ENCODE measurements at places on chromosomes 5 and 9.

DNA sequence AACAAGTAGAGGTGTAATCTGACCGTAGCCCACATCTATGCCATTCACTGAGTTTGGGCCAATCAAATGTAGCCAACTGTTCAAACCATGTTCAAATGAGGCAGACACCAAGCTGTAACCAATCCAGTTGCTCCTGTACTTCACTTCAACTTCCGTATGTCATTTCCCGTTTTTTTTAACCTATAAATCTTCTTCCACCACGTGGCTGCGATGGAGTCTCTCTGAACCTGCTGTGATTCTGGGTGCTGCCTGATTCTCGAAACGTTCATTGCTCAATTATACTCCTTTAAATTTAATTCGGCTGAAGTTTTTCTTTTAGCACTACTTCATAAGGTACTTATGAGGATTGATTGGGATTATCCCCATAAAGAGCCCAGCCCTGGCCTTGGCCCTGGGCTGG, 179.7 kb downstream of the PIK3R1 start:
- no peak for DNase-seq

GRCh38 chr5:4043135-4043534, 447.5 kb downstream of the IRX1 start:
- no peak for DNase-seq

DNA sequence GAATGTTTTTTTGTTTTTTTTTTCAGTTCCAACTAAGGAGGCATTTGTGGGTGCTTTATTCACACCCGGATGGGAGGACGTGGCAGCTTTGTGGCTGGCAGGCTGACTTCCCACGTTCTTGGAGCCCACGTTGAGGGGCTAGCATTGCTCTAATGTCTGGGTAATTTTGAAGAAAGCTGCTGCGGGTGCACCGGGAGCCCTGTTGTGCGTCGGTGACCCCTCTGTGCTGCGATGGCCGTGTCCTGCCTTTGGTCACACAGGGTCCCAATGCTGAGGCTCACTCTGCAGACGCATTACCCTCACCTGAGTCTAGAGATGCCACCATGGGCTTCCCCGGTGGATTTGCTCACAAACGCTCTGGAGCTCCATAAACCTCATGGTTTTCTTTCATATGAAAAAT, 34.2 kb downstream of the NDUFS6 start:
- DNase-seq = no peak

- DNase-seq = no peak
Measured at GRCh38 chr9:84278130-84278529, 62.4 kb downstream of the SLC28A3 start.

- DNase-seq = no peak
Measured at GRCh38 chr5:139651853-139652787, 4.0 kb downstream of the CXXC5 start.

DNA sequence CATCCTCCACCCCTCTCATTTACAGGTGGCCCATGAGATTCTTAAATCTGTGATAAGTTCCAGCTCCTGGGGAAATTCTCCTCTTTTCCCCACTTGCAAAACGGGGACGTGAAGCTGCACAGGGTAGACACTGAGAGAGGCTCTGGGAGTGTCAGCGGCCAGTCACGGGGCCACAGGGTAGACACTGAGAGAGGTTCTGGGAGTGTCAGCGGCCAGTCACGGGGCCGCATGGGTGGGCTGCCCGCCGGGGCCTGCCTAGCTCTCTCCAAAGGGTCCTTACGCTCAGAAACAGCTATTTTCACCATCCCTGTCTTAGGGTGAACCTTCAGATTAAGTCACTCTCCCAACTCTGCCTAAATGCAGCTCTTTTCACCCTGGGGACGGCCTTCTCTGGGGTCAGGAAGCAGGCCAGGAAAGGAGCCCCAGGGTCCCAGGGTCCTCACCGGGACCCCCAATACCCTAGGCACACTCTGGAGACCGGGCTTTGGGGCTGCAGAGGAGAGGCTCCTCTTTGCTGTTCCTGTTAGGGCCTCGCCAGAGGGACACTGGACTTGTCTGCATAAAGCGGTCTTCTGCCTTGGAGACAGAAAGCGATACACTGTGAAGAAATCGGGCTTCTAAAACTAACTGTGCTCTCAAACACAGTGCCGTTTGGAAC, 1.5 kb downstream of the FAM78A start:
- no peak for DNase-seq
